ENCODE measurements at places on chromosomes 2 and 18. TPM values are rescaled to one million over a fixed set of nuclear protein-coding genes. Genes with fewer than 3 reads are reported as not detected.

GAL3ST2 gene
- total RNA-seq, result 4.1 TPM

- ATAC-seq, result no peak
These were observed 98.9 kb downstream of the ACKR3 start for GRCh38 chr2:236668531-236668969.

GRCh38 chr2:73582364-73582763 lies 59.9 kb downstream of the NAT8 start:
- peak; percentile 29 for ATAC-seq

PROM2 gene
- total RNA-seq, result 0.90 TPM

DNA sequence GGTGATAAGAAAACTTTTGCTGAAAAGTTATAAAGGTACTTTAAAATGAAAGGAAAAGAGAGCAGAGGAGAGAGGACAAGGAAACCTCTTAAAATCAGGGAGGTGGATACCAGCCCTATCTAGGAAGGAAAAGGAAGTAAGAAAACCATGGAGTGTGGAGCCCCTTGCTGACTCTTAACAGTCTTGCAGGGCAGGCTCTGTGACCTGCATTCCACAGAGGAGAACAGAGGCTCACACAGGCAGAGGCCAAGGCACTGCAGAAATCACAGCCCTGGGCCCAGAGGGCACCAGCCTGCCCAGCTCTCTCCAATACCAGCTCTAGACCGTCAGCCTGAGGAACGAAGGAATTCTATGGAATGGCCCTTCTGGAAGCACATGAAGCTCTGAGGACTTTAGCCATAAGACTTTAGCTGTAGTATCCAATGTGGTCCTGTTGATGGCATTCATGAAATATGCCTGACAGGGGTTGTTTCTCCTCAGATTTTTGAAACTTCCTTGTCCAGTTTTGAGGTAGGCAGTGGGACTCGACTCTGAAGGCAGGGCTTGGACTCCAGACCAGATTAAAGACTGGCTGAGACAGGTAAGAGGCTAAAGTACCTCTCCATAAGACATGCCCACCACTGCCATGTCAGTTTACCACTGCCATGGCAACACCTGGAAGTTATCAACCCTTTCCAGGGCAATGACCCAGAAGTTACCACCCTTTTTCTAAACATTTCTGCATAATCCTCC lies 216.3 kb downstream of the ANAPC1 start:
- ATAC-seq, result no peak

DNA sequence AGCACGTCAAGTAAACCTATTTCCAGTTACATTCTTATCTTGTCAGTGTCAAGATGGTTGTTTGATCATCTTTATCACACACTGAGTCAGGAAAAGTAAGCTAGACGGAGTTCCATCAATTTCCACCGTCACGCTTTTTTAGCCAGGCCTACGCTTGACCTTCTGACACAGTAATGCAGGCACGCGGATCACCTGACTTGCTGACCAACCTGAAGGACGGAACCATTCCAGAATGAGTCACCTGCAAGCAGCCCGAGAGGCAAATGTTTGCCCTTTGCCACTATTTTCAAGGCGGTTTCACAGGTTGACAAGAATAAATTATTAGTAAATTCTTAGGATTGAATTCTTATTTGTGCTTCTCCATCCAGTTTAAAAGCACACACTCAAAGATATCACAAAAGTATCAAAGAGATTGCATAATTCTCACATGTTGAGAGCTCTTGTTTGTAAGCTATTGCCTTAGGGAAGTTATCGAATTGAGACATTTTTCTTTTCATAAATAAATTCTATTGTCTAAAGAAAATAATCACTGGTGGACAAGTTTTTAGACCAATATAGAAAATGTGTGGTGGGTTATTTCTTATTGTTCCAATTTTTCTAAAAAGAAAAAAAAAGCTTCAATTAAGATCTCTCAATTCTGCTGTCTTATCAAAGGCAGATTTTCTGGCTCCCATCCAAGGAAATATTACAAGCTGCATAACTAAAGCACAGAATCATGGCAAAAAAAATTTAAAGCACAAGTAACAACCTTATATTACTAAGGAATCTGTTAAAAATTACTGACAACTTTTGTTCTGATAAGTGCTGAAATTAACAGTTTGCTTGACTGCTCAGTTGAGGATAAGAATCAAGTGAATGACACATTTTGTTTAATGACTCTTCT lies 31.9 kb downstream of the UXS1 start:
- ATAC-seq, result no peak

DNA sequence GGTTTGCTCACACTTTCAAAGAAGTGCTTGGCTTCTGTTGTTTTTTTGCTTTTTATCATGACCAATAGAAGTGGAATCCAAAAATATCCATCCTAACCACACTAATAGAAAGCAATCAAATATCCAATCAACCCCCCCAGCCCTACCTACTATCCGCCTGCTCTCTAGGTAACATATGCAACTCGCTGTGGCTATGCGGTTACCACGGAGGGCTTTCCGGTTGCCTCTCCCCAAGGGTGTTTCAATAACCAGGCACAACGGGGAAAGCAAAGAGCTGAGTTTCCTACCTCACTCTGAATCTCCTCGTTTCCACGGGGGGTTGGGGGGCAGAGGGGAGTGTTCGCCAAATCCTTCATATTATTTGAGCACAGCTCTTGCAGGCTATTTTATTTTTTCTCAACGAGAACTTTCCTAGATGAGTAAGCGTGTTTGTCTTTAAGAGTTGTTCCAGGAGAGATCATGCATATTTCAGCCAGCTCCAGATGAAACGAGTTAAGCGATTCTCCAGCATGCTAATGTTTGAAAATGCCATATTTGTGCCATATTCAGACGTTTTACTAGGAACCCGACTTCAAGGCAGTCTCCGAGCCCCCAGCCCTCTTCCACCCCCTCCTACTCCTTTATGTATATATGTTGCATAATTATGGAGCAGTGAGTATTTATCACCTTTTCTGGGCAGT lies 30.3 kb downstream of the PAX3 start:
- no peak for ATAC-seq

DNA sequence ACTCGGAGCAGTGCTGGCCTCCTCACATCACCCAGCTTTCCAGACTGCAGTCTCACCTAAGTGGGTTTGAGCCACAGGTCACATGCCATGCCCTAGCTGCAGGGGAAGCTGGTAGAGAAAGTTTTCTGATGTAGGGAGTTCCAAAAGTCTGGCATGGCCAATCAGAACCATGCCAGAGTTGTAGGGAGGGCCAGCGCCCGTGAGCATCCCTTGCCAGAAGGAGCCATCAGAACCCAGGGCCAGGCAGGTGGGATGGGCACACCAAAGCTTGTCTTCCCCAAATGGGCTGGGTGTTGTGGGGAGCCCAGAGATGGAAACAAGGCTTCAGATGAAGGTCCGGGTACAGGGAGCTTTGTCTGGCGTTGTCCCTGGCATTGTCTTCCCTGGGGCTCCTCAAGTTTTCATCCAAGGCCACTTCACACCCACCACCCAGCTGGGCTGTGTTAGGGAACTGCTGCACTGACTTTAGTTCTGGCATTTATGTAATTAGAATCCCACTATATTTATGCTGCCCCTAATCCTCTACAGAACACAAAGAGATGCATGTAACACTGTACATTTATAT lies 247.9 kb downstream of the KLHL29 start:
- no peak for ATAC-seq

SOX11 gene
- not detected for total RNA-seq

GRCh38 chr2:173414823-173415322 lies 60.2 kb downstream of the CDCA7 start:
- ATAC-seq, result no peak

- ATAC-seq, result no peak
These were observed 231.7 kb downstream of the GBX2 start for GRCh38 chr2:235936493-235936892.

DNA sequence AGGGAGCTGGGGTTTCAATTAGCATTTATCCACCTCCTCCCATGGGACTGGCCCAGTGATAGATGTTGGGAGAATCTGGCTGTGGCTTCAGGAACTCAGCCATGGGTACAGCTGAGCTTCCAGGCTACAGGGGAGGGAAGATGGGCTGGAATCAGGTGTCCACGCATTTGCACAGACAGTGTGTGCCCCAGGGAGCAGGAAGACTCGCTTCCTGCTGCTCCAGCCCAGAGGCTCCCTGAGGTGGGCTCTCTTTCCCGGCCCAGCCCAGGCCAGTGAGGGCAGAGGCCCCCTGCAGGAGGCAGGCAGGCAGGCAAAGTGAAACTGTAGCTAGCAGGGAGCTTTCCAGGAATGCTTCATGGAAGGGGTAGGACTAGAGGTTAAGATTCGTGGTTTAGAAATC lies 28.7 kb downstream of the DYSF start:
- ATAC-seq, result no peak

- peak; percentile 83 for ATAC-seq
These were observed 163.6 kb upstream of the ZNF516 start for GRCh38 chr18:76658627-76659026.

DNA sequence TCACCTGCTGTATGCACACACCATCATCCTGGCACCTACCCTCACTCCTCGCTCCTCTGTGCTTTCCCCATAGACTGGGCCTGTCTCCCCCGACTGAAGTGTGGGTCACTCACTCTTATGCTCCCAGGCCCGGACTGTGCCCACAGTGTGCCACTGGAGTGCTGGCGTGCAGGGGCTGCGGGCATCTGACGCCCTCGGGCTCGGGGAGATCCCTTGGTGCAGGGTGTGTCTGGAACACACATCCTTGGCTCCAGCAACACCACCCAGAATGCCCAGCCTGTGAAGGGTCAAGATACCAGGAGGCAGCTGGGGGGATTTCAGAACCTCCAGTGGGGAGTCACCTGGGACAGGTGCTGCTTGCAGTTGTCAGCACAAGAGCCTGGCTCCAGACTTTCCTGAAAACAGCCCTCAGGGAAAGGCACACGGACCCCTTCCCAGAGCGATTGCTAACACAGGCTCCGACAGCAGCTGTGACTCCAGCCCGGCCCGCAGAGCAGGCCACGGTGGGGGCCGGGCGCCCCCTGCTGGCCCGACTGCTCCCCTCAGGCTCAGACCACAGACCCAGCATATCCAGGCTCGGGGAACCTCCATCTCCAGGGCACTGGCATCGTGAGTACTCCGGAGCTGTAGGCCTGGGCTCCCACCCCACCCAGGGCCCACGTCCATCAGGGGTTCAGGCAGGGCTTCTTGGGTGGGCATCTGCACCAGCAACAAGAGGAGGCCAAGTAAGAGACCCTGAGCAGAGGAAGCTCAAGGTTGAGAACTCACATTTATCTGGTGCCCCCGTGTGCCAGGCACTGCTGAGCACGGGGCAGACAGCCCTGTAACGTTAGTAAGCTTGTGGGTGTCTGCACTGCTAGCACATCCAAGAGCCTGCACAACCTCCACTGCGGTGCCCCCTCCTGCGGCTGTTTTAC lies 8.6 kb downstream of the HS1BP3 start:
- ATAC-seq, result peak; percentile 98

- ATAC-seq, result peak; percentile 31
These were observed 6.2 kb upstream of the DNAJB2 start for GRCh38 chr2:219272995-219273394.

DNA sequence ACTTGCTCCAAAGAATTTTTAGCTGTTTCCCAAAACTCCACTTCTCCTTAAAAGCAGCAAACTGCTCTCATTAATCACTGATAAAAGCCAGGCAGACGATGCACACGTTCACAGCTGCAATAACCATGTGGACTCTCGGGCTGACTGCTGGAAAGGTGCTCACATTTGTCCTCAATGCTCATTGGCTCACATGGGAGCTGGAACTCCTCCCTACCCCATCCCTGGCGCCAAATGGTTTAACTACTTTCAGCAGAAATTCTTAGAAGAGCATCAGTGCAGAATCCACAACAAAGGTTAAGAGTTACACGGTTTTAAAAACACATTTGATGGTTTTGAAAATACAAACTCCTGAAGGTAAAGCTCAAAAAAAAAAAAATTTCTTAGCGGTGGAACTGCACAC lies 117.1 kb downstream of the NOL10 start:
- ATAC-seq, result no peak

GRCh38 chr2:12119841-12120240 lies 373.4 kb downstream of the LPIN1 start:
- no peak for ATAC-seq

STPG4 gene
- 0.19 TPM for total RNA-seq

- no peak for ATAC-seq
These were observed 155.4 kb upstream of the VRK2 start for GRCh38 chr2:57891086-57891712.

DNA sequence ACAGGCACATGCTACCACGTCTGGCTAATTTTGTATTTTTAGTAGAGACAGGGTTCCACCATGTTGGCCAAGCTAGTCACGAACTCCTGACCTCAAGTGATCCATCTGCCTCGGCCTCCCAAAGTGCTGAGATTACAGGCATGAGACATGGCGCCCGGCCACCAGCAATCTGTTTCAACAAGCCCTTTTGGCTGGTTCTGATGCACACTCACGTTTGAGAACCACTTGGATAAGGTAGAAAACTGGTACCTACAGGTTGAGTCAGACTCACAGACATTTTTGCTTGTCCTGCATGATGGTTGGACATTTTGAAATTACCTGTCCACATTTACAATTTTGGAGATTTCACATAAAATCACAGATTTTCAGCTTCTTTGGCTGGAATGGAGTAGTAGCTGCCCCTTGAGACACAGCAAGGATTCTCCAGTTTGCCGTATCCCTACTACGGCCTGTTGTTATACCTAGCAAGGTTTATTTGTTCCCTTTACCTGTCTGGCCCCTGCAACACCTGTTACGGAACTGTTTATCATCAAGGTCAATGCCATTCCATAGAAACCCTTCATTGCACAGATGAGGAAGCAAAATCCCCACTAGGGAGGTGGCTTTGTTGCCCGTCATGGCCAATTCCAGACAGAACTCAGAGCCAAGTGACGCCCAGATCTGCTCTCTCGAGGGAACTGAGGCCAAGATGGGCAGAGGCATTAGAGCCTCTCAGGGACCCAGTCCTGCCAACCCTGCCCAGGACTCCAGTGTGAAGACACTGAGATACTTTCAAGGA lies 31.4 kb upstream of the IGFBP2 start:
- no peak for ATAC-seq

DNA sequence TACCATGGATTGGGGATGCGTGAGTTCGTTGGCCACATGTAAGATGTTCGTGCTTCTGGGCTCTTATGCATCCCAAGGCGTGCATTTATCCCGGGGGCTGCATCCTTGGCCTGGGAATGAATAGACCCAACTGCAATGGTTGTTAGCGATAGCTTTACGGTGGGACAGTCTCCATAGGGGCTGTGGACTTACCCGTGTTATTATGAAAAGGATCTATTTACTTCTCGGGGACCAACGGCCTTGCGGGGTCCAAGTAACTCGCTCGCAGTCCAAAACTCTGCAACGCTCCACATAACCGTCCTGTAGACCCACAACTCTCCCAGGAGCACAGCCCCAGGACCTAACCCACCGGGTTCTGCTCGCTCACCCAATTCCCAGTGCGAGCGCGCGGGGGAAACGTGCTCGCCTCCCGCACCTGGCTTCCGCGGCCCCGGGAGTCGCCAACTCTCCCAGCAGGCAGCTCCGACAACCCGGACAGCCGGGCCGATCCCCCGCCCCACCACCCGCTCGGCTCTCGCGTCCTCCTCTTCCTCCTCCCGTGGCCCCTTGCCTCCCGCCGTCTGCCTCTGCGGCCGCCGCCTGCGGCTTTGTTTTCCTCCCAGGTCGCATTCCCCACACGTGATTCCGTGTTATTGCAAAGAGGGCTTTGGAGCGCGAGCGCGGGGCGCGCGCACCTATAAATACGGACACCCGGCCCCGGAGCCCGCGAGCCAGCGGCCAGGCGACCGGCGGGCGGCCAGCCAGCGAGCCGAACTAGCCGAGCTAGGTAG lies at the start of gene CABLES1:
TSS of gene CABLES1 (plus strand) at position 706 of the 770 bp plus-strand sequence. CDS start 278 bp downstream, outside the sequence.
- peak; percentile 26 for ATAC-seq
